Activated naive CD8-positive, alpha-beta T cell treated with anti-CD3 and anti-CD28 coated beads, Interleukin-2, amount 10 ng/mL, durations not matched to agents 7 days and 5 days (primary cell): ENCODE measurements at places on chromosomes 3 and 15. TPM values are rescaled to one million over a fixed set of nuclear protein-coding genes. Genes with fewer than 3 reads are reported as not detected.

DNA sequence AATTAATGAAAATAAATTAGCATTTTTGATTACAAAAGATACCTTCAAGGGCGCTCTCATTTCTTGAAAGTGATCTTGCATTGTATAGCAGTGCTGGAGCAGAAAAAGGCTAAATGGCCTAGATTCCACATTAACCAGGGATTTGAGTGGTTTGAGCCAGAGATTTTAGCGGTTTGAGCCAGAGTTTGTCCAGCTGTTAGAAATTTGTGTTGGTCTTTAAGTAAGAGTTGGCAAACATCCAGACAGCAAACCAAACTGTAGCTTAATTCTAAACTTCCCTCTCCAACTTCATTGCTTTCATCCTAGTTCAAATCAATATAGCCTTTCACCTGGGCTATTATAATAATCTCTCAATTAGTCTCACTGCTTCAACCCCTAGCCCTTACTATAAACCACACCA is 351.7 kb downstream of the IGSF11 start:
- H3K27ac ChIP-seq, result no peak overlapping the region
- H3K27me3 ChIP-seq, result peaks cover 3% of the 10 kb centered on the region
- H3K4me3 ChIP-seq, result no peak overlapping the region
- no peak for DNase-seq

GRCh38 chr3:89452066-89452465 is 344.6 kb downstream of the EPHA3 start:
- no peaks in the 10 kb centered on the region for H3K4me1 ChIP-seq
- H3K27me3 ChIP-seq, result no peaks in the 10 kb centered on the region
- no peaks in the 10 kb centered on the region for H3K36me3 ChIP-seq
- no peak for DNase-seq

The C3orf49 gene
- total RNA-seq, result not detected

DNA sequence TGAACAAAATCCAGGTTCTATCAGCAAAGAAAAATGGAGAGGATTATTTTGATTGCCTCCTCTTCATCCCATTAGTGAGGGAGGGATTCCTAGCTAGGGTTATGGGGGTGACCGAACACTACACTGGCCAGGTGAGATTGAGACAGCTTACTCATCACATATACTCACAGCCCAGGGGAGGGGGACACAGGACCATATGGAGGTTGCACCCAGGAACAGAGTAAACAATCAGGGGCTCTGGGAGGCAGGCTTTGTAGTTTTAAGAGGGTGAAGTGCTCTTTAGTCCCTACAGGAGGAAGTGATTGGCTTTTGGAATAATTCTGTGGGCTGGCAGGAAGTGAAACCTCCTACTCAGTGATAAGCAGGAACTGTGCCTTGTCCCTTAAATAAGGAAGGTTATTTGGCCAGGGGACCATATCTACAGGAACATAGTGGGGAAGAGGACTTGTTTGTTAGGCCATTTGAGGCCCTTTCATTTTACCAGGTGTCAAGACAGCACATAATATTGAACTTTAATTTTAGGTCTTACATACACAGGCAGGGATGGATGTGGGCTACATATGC is 17.5 kb upstream of the KCTD6 start:
- H3K27ac ChIP-seq, result no peak overlapping the region
- no peaks in the 10 kb centered on the region for H3K36me3 ChIP-seq
- H3K27me3 ChIP-seq, result peaks cover 20% of the 10 kb centered on the region
- H3K4me1 ChIP-seq, result peaks cover 25% of the 10 kb centered on the region
- H3K4me3 ChIP-seq, result no peak overlapping the region

GRCh38 chr3:127698286-127698685 is 25.5 kb downstream of the ABTB1 start:
- no peak overlapping the region for H3K4me3 ChIP-seq
- H3K4me1 ChIP-seq, result no peaks in the 10 kb centered on the region
- no peak for DNase-seq

GRCh38 chr15:88704791-88705768 is 66.3 kb downstream of the ISG20 start:
- peak overlapping the region; percentile 63 for H3K4me3 ChIP-seq
- peaks cover 33% of the 10 kb centered on the region for H3K27me3 ChIP-seq
- no peaks in the 10 kb centered on the region for H3K36me3 ChIP-seq
- H3K27ac ChIP-seq, result no peak overlapping the region

GRCh38 chr3:50260942-50261441 is 8.0 kb upstream of the SEMA3B start:
- peaks cover 5% of the 10 kb centered on the region for H3K4me1 ChIP-seq
- no peak overlapping the region for H3K4me3 ChIP-seq
- no peaks in the 10 kb centered on the region for H3K27me3 ChIP-seq
- peaks cover 18% of the 10 kb centered on the region for H3K36me3 ChIP-seq
- no peak for DNase-seq

The HRG gene
- not detected for total RNA-seq

DNA sequence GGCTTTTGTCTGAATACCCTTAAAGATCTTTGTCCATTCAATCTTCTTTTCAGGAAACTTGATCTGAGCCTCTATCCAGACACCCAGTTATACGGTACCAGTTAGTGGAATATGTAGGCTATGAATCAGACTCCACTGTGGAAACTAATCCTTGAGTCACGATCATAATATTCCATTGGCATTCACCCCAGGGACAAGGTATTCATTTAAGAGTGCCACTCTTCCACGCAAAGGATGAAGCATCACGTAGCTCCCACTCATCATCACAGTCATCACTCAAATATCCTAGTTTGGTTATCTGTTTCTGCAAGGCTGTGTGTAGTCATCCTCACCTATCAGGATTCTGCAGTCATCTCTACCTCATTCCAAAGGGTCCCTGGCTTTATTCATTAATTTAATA is 85.6 kb downstream of the NEDD4 start:
- no peaks in the 10 kb centered on the region for H3K36me3 ChIP-seq
- DNase-seq, result no peak
- no peaks in the 10 kb centered on the region for H3K27me3 ChIP-seq
- no peaks in the 10 kb centered on the region for H3K4me1 ChIP-seq

The ZKSCAN7 gene
- total RNA-seq, result 5.3 TPM

- H3K4me3 ChIP-seq, result no peak overlapping the region
- no peak for DNase-seq
- peaks cover 9% of the 10 kb centered on the region for H3K27me3 ChIP-seq
- H3K27ac ChIP-seq, result no peak overlapping the region
Measured at GRCh38 chr3:187458921-187459320, 90.7 kb downstream of the RTP4 start.

The ALPK3 gene
- 0.17 TPM for total RNA-seq

GRCh38 chr3:103167850-103168249 is 733.0 kb downstream of the ZPLD1 start:
- no peaks in the 10 kb centered on the region for H3K36me3 ChIP-seq
- no peaks in the 10 kb centered on the region for H3K4me1 ChIP-seq
- H3K4me3 ChIP-seq, result no peak overlapping the region
- H3K27ac ChIP-seq, result no peak overlapping the region

GRCh38 chr15:73231661-73232419 is 136.9 kb downstream of the HCN4 start:
- H3K36me3 ChIP-seq, result no peaks in the 10 kb centered on the region
- DNase-seq, result no peak
- H3K27me3 ChIP-seq, result peaks cover 7% of the 10 kb centered on the region
- no peak overlapping the region for H3K27ac ChIP-seq
- H3K4me1 ChIP-seq, result no peaks in the 10 kb centered on the region

DNA sequence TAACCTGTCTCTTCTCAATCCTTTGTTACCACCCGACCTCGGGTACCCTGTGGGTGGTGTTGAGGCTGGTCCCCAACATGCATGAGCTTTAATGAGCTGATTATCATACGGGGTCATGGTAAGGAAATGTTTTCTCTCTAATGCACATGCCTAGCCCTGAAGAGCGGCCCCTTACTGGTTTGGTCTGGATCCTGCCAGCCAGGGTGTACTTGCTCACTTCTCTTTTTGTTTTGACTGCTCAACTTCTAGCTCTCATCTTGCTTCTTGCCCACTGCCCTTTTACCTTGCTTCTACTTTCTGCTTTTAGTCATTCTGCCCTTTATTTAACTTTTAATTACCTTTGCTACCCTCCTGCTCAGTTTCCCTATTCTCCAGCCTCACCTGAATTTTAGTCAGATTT is 44.3 kb upstream of the ACAD9 start:
- DNase-seq, result no peak
- peaks cover 2% of the 10 kb centered on the region for H3K4me1 ChIP-seq
- no peak overlapping the region for H3K4me3 ChIP-seq
- H3K36me3 ChIP-seq, result no peaks in the 10 kb centered on the region

GRCh38 chr15:69532856-69533255 is 80.2 kb downstream of the RPLP1 start:
- no peak overlapping the region for H3K27ac ChIP-seq
- peaks cover 2% of the 10 kb centered on the region for H3K4me1 ChIP-seq
- no peak overlapping the region for H3K4me3 ChIP-seq
- H3K27me3 ChIP-seq, result peaks cover 26% of the 10 kb centered on the region
- DNase-seq, result no peak
